ENCODE measurements at places on chromosomes 1 and 21. TPM values are rescaled to one million over a fixed set of nuclear protein-coding genes. Genes with fewer than 3 reads are reported as not detected.

GRCh38 chr1:63322114-63322943 lies at the start of gene FOXD3:
Gene FOXD3 (plus strand): TSS chr1:63322567. CDS start chr1:63323059, 492 bp downstream.
- no peaks in the 10 kb centered on the region for H3K27me3 ChIP-seq
- peak; percentile 53 for DNase-seq
- H3K4me1 ChIP-seq = 0 out of 2 replicates have a peak, but pooled peaks cover 3% of the 10 kb centered on the region
- peak within 1 kb of the TSS; percentile 40 for H3K4me3 ChIP-seq
- no peak within 1 kb of the TSS for H3K27ac ChIP-seq

DNA sequence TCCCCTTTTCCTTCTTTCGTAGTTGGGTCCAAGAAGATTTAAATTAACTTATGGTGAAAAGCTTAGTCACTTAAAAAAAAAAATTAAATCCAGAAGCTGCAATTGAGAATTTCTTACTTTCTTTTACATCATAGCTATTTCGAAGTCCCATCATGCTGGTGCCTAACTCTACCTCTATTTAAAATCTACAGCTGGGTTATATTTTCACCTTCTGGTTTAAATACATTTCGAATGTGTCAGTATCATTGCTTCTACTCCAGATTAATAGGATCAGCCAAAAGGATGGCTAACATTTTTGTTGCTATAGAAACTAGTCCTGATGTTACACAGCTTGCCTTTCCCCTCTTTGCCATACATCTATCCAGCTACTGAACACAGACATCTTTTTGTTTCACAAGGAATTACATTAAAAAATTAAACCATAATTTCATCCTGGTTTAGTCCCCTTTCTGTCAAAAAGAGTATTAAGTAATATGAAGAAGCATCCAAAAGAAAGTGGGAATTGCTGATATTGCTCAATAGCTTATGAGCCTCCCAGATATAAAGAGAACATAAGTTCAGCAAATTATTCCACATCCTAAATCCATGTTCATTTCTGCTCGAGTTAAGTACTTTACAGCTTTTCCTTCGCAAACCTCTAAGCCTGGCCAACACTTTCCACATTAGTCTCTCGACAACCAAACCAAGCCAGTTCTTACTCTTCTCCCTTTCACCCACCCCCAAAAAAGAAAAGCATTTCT lies 396.7 kb upstream of the DAB1 start:
- no peaks in the 10 kb centered on the region for H3K4me1 ChIP-seq
- no peak for DNase-seq
- no peaks in the 10 kb centered on the region for H3K27me3 ChIP-seq
- H3K4me3 ChIP-seq = no peak overlapping the region
- no peaks in the 10 kb centered on the region for H3K36me3 ChIP-seq
- no peak overlapping the region for H3K27ac ChIP-seq

DNA sequence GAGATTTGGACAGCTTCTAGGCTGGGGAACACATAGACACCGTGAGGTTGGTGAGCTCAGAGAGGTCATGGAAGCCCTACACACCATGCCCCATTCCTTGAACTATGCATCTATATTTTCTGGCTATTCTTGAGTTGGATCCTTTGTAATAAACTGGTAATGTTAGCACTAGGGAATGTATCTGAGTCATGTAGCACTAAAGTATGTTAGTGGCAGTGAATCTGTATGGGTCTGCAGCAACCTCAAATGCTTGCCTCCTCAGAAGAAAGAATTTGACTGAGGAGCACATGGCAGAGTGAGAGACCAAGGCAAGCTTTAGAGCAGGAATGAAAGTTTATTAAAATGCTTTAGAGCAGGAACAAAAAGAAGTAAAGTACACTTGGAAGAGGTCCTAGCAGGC lies 43.7 kb upstream of the LRRC7 start:
- no peak overlapping the region for H3K4me3 ChIP-seq
- H3K4me1 ChIP-seq = no peaks in the 10 kb centered on the region
- H3K36me3 ChIP-seq = no peaks in the 10 kb centered on the region
- no peaks in the 10 kb centered on the region for H3K27me3 ChIP-seq

- DNase-seq = no peak
- no peak overlapping the region for H3K4me3 ChIP-seq
- H3K27me3 ChIP-seq = no peaks in the 10 kb centered on the region
- H3K36me3 ChIP-seq = no peaks in the 10 kb centered on the region
- no peak overlapping the region for H3K27ac ChIP-seq
- H3K4me1 ChIP-seq = no peaks in the 10 kb centered on the region
Measured at GRCh38 chr1:24793447-24794129, 48.3 kb downstream of the CLIC4 start.

- no peak for DNase-seq
- no peaks in the 10 kb centered on the region for H3K4me1 ChIP-seq
- H3K36me3 ChIP-seq = no peaks in the 10 kb centered on the region
- no peak overlapping the region for H3K27ac ChIP-seq
- no peaks in the 10 kb centered on the region for H3K27me3 ChIP-seq
- no peak overlapping the region for H3K4me3 ChIP-seq
Measured at GRCh38 chr1:47830641-47831333, 166.4 kb downstream of the TRABD2B start.

DNA sequence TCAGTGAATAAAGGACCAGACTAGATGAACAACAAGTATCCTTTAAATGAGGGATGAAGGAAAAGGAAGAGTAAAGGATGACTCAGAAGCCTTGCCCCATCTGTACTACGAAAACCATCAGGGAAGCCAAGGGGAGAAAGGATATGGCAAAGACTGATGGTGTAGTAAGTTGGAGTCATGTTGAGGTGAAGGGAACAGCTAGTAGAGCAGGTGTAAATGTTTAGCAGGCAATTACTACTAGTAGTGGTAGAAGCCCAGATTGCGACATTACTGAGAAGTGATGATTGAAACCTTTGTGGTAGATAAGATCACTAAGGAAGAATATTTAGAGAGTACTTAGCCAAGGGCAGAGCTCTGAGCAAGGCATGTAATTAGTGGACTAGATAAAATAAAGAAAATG lies 84.0 kb downstream of the PHTF1 start:
- H3K36me3 ChIP-seq = no peaks in the 10 kb centered on the region
- H3K27ac ChIP-seq = no peak overlapping the region
- no peak overlapping the region for H3K4me3 ChIP-seq
- H3K4me1 ChIP-seq = peaks cover 14% of the 10 kb centered on the region
- no peaks in the 10 kb centered on the region for H3K27me3 ChIP-seq
- no peak for DNase-seq

DNA sequence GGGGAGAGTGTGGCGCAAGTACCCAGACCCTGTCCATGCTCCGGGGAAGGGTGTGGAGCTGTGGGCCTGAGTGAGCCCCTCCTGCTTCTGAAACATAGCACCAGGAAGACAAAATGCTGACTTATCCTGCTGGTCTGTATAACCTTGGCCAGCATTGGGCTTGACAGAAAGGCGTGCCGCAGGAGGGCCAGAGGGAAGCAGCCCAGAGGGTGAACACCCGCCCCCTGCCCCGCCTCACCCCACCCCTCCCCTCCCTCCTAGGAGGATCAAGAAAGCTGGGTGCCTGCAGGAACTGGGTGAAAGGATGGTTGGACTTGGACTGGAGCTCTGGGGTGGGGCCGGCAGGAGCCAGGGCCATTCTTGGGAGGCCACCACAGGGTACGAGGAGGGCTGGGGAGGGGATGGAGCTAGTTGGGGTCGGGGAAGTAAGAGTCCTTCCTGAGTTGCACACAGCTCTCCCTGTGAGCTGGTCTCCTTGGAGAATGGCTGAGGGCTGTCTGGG lies 27.1 kb downstream of the PTPRF start:
- H3K36me3 ChIP-seq = peaks cover 6% of the 10 kb centered on the region
- H3K27me3 ChIP-seq = no peaks in the 10 kb centered on the region
- no peak for DNase-seq
- H3K4me1 ChIP-seq = no peaks in the 10 kb centered on the region

- H3K36me3 ChIP-seq = no peaks in the 10 kb centered on the region
- H3K27ac ChIP-seq = no peak overlapping the region
- DNase-seq = no peak
- no peak overlapping the region for H3K4me3 ChIP-seq
Measured at GRCh38 chr1:9628541-9629444, 22.7 kb upstream of the PIK3CD start.

ECE1 gene
- total RNA-seq = 49.6 TPM

E2F2 gene
- total RNA-seq = 9.1 TPM

PPM1J gene
- 1.5 TPM for total RNA-seq

CFAP45 gene
- total RNA-seq = 1.1 TPM

CFAP107 gene
- not detected for total RNA-seq

MASP2 gene
- total RNA-seq = 0.32 TPM

LRIG2 gene
- total RNA-seq = 10.7 TPM

All from Caco-2 (cell line).